Stimulated activated CD8-positive, alpha-beta memory T cell treated with anti-CD3 and anti-CD28 coated beads, Interleukin-7, amount 100 ng/mL, for 4 hours (primary cell): ENCODE measurements at places on chromosomes 11 and 22.

DNA sequence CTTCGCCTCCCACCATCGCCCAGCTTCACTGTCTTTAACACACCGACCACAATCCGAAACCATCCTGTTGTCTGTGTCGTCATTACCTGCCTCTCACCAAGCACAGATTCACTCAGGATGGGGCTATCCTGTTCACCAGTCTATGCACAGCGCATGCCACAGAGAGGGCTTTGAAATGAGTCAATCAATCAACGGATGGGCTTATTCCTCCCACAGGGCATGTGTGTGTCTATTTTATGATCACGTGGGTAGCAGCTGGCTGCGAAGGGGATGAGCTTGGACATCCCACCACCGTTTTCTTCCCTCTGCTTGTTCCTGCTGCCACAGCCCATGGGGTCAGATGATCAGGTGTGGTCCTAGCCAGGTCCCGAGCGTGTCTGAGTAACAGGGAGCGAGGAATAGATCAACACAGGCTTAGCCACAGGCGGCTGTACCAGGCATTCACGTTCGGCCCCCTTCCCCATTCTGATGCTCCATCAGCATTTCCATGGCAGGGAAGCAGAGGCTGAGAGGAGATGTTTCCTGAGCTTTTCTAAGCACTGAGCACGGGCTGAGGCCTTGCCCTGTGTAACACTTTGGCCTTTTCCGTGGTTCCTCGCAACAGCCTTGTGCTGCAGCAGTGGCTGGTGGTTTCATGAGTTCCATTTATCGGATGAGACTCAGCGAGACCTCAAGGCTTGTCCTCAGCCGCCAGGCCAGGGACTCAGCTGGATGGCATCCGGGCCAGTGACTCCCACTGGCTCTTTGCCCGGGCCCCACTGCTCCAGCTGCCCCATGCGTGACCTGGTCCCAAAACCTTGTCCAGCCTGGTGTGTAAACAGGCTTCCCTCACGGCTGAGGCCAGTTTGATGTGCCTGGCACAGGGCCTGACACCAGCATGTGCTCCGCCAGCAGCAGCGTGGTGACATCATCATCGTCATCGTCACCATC is 48.1 kb upstream of the FGF3 start:
- DNase-seq = no peak

DNA sequence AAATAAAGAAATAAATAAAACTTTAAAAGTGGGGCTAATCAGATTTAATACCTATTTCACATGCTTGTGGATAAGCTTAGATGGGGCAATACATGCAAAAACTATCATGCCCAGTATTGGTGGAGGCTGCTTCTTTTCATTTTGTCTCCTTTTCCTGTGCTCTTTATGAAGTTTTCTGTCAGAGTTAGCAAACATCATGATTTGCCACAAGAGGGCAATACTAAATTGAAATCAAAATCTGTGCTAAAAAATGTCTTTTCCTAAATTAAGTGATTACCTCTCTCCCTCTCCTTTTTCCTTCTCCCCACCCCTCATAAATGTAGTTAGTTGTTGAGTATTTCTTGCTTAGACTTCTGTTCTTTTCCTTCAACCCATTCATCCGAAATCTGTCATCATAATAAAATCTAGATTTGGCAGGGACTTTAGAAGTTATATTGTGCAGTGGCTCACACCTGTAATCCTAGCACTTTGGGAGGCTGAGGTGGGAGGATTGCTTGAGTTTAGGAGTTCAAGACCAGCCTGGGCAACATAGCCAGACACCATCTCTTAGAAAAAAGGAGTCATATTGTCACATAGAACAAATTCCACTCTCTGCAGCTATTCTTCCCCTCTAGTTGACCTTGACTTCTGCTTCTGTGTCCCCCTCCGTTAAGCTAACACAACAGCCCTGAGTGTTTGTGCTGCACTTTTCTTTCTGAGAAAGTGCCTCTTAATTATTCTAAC is 4.7 kb upstream of the ARHGAP42 start:
- DNase-seq = no peak

DNA sequence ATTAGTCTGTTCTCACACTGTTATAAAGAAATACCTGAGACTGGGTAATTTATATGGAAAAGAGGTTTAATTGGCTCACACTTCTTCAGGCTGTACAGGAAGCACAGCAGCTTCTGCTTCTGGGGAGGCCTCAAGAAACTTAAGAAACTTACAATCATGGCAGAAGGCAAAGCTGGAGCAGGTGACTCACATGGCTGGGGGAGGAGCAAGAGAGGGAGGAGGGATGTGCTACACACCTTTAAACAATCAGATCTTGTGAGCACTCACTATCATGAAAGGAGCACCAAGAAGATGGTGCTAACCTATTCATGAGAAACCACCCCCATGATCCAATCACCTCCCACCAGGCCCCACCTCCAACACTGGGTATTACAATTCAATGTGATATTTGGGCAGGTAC is 381.6 kb downstream of the ETS1 start:
- DNase-seq = no peak

DNA sequence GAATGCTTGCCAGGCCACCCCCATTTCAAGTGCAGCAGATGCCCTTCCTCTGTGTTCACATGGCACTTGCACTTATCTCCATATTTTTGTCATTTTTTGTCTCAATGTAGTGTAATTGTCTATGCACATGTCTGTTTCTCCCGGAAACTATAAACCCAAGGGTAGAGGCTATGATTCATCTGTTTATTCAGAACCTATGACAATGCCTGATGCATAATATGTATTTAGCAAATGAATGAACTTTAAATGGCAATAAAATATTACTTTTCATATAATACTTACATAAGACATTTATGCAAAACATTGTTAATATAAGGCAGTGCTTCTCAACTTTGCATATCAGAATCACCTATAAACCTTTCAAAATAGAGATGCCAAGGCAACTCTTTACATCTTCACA is 6.7 kb downstream of the PAK1 start:
- DNase-seq = no peak

DNA sequence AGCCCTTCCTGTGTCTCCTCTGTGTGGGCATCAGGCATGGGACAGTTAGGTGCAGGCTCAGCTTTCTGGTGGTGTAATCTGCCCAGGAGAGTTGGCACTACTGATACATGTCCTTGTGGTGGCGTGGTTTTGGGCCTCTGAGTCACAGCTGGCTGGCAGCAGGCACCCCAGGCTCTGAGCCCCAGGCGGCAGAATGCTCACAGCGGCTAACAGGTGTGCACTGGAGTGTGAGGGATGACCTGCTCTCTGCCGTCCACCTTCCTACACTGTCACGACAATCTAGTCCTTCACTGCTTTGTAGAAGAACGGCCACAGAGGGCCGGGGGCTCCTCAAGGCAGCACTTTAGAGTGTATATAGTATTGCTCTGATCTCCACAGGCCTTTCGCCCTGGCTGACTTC is 100.3 kb upstream of the PITPNB start:
- DNase-seq = no peak

DNA sequence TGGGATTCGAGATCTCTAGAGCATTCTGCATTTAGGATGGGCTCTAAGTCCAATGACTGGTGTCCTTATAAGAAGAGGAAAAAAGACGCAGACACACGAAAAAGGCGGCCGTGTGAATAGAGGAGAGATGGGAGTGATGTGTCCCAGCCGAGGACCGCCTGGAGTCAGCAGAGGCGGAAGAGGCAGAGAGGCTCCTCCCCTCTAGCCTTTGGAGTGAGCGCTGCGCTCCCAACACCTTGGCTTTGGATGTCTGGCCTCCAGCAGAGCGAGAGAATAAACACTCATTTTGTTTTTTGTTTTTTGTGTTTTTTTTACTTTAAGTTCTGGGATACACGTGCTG is 83.0 kb upstream of the RTL6 start:
- no peak for DNase-seq

DNA sequence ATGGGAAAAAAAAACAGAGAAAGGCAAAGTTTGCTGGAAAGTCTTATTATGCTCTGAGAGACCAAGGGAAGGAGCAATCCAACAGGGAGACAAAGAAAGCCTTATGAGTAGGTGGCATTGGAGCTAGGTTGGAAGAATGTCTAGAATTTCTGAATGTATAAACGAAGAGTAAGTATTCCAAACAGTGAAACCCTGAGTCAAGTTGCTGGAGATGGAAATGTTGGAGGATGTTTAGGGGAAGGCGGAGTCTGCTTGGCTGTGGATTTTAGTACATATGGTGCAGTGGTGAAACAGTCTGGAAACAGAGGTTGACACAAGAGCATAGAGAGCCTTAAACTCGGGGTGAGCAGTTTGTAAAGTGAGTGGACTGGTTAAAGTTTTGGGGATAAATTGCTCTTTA is 314.8 kb upstream of the CADM1 start:
- DNase-seq = no peak

- no peak for DNase-seq
Measured at GRCh38 chr11:133163463-133164419, 368.6 kb downstream of the OPCML start.

DNA sequence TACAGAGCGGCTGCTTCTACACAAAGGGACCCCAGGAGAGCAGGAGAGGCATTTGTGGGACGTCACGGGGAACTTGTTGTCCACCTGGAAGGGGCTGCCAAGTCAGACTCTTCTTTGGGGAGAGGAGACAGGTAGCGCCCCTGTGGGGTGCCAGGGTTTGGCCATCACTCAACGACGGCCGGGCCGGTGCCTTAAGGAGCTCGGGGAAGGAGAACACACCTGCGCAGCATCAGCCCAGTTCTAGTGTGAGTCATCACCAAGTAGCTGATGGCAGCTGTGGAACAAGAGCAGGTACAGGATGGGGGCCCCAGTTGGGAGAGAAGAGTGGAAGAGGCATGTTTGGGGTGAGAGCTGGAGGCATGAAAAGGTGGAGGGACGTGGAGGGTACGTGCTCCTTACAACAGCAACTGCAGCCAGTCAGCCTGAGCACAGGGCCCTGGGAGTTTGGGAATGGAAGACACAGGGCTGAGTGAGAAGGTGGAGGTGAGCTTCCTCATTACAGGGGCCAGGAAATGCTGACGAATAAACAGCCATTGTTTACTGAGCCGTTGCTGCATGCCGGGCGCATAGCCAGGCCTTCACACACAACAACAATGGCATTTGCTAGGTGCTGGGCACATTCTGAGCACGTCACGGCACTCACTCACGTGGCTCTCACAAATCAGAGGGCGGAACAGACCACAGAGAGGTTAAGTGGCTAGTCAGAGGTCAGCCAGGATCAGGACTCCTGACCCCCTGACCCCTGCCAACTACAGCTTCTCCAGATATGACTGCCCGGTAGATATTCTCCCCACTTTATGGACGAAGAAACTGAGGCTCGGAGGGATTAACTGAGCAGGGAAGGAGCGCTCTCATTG is 29.1 kb upstream of the TP53I11 start:
- DNase-seq = no peak

GRCh38 chr11:134574425-134574824 is 162.4 kb upstream of the B3GAT1 start:
- DNase-seq = no peak

- no peak for DNase-seq
Measured at GRCh38 chr11:94089341-94089740, 39.3 kb upstream of the PANX1 start.

GRCh38 chr11:69496202-69496557 is 14.7 kb downstream of the LINC01488 start:
- DNase-seq = no peak

DNA sequence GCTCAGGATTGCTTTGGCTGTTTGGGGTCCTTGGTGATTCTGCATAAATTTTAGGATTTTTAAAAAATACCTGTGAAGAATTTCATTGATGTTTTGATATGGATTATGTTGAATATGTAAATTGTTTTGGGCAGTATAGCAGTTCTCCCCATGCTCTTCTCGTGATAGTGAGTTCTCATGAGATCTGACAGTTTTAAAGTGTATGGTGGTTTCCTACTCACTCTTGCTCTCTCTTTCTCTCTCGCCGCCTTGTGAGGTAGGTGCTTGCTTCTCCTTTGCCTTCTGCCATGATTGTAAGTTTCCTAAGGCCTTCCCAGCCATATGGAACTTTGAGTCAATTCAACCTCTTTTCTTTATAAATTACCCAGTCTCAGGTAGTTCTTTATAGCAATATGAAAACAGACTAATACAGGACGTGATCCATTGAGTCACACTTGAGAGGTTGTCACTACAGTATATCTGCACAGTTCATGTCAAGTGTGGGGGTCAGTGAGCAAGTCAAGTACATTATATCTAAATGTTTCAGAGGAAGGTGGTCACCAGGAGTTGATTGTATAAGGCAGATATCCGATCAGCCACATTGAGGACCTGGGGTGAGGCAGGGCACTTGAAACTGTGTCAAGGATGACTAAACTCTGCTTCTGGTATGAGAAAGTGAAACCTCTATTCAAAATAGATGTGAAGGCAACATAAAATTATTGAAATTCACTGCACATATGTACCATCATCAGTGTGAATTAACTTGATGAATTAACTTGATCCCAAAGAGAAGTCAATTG is 70.7 kb upstream of the CCDC179 start:
- DNase-seq = no peak

DNA sequence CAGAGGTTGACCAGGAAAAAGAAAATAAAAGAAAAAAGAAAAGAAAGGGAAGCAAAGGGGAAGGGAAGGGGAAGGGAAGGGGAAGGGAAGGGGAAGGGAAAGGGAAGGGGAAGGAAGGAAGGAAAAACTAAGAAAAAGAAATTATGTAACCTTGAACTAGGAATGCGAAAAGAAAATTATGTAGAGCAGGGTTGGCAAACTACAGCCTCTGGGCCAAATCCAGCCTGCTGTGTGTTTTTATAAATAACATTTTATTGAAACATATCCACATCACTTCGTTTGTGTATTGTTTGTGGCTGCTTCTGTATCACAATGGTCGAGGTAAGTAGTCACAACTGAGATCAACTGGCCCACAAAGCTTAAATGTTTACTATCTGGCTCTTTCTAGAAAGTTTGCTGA is 56.7 kb downstream of the CLPB start:
- no peak for DNase-seq

DNA sequence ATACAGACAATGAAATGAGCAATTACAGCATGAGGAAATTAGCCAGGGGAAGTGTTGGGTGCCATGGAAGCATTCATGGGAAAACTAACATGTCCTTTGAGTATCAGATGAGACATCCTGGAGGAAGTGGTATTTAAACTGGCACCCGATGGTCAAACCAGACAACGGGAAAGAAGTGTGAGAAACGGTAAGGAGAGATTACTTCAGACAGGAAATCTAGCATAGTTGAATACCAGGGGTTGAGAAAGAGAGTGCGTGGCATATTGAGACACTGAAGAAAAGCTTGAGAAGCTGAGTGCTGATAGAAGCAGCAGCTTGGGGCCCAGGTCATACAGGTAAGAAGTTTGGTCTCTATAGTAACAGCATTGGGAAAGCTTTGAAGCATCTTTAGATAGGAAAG is 175.3 kb downstream of the C11orf87 start:
- DNase-seq = no peak

- DNase-seq = no peak
Measured at GRCh38 chr11:38818720-38819119, 2220.7 kb upstream of the RAG2 start.

GRCh38 chr22:49025791-49026493 is 801.7 kb downstream of the BRD1 start:
- no peak for DNase-seq

GRCh38 chr11:27191639-27192038 is 151.0 kb downstream of the BBOX1 start:
- DNase-seq = no peak

GRCh38 chr22:47015589-47016178 is 253.2 kb downstream of the TBC1D22A start:
- DNase-seq = no peak

GRCh38 chr11:109130910-109131309 is 291.1 kb upstream of the C11orf87 start:
- no peak for DNase-seq
